ENCODE measurements at places on chromosomes 13 and 19.

GRCh38 chr19:10818301-10819123 lies 17.5 kb downstream of the TMED1 start:
- DNase-seq: no peak

DNA sequence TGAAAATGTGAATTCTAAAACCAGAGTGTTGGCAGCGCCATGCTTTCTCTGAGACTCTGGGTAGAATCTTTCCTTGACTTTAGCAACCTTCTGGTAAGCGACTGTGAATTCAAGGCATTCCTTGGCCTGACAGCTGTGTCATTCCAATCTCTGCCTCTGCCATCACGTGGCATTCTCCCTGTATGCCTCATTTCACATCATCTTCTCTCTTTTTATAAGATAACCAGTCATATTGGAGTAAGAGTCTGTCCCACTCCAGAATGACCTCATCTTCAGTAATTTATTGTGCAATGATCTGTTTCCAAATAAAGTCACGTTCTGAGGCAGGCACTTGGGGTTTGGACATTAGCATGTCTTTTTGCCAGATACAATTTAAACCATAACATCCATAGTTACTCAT lies 103.4 kb upstream of the POSTN start:
- no peak for DNase-seq

DNA sequence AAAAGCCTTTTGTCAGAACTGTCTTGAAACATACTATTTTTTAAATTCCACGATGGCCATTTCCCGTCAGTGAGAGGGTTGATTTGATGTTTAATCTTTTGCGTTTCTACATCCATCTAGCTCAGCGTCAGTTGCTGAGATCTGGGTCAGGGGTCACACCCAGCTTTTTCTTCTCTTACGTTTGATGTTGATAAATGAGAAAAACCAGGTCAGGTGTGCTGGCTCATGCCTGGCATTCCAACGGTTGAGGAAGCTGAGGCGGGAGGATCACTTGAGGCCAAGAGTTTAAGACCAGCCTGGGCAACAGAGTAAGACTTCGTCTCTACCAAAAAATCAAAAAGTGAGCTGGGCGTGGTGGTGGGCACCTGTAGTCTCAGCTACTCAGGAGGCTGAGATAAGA lies 168.9 kb downstream of the PTPRS start:
- DNase-seq: no peak

DNA sequence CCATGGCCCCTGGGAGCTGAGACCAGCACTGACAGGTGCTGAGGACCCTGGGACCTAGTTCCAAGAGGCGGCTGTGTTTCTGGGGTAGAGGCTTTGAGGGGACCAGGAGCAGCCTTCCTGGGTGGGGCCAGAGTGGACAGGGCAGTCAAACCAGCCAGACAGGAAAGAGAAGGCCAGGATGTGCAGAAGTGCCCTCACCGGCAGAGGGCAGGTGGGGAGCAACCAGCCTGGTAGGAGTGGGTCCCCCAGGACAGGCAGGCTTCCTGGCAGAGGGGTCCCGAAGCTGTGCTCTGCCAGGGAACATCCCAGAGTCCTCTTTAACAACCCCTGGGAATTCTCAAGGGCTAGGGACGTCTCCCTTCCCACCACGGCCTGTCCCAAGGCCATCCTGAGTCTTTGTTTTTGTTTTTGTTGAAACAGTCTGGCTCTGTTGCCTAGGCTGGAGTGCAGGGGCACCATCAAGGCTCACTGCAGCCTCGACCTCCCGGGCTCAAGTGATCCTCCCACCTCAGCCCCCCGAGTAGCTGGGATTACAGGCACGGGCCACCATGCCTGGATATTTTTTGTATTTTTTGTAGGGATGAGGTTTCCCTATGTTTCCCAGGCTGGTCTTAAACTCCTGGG lies 3.0 kb upstream of the HIPK4 start:
- DNase-seq: no peak

- peak; percentile 60 for DNase-seq
These were observed at the start of gene DPF1 for GRCh38 chr19:38224014-38224862. Gene DPF1 (minus strand): TSS chr19:38224222. CDS start chr19:38224142, 80 bp downstream.

- no peak for DNase-seq
These were observed 131.5 kb downstream of the DLEU7 start for GRCh38 chr13:50711996-50712395.

- no peak for DNase-seq
These were observed 35.1 kb downstream of the RASA3 start for GRCh38 chr13:114097212-114097892.

GRCh38 chr13:51921790-51922740 lies 60.3 kb downstream of the CCDC70 start:
- no peak for DNase-seq

GRCh38 chr19:33426621-33427361 lies 53.3 kb downstream of the CEBPG start:
- DNase-seq: no peak

DNA sequence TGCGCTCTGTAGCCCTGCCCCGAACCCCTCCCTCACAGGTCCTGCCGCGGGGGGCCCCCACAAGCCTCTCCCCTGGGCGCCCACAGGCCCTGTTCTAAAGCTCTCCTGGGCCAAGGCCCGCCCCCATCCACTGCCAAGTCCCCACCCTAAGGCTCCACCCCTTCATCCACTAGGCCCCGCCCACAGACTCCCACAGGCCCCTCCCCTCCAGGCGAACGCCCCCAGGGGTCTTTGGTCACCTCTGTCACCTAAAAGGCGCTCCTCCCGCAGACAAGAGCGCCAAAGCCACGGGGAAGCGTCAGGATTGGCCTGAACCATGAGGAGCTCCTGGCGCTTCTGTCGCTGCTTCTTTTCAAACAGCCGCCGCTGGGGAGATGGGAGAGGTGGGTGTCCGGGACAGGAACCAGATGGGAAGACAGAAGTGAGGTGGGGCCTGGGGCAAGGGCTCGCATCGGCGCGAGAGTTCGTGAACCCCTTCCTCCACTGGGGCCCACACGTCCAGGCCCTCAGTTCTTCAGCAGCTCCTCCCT lies 2.3 kb downstream of the TULP2 start:
- peak; percentile 50 for DNase-seq

GRCh38 chr19:41341669-41342490 lies 11.8 kb downstream of the TGFB1 start:
- no peak for DNase-seq

DNA sequence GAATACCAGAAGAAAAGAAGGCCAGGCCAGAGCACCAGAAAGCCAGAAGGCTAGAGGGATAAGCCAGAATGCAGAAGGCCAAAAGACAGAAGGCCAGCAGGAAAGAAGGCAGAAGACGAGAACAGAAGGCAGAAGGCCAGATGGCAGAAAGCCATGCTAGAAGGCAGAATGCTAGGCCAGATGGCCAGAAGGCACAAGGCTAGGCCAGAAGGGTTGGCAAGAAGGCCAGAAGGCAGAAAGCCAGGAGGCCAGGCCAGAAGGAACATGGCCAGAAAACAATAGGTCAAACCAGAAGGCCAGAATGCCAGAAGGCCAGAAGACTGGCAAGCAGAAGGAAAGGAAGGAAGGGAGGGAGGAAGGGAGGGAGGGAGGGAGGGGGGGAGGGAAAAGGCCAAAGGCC lies 188.8 kb downstream of the TUBA3C start:
- no peak for DNase-seq

DNA sequence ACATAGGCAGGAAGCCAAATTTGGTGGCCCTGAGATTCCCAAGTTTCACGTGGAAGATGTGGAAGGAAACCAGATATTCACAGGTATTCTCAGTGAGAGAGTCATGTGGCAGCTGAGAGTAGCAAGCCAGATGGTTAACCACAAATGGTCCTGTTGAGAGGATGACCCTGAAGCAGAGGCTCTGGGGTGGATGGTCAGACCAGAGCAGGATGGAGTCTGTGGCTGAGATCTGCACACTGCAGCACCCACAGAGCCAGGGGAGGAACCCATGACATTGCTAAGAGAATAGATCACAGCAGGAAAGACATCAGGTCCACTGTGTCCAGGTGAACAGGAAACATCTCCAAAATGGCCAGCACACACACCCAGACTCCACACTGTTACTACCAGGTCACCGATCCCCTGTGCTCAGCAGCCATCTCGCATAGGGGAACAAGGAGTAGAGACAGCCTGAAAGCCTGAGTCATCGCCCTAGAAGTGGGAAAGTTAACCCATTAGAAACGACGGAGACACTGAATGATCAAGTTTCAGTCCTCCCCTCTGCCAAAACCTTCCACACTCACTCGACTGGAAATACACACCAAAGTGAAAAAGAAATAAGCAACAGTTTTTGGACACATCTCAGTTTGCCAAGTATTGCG lies 160.0 kb downstream of the RBM26 start:
- DNase-seq: no peak

DNA sequence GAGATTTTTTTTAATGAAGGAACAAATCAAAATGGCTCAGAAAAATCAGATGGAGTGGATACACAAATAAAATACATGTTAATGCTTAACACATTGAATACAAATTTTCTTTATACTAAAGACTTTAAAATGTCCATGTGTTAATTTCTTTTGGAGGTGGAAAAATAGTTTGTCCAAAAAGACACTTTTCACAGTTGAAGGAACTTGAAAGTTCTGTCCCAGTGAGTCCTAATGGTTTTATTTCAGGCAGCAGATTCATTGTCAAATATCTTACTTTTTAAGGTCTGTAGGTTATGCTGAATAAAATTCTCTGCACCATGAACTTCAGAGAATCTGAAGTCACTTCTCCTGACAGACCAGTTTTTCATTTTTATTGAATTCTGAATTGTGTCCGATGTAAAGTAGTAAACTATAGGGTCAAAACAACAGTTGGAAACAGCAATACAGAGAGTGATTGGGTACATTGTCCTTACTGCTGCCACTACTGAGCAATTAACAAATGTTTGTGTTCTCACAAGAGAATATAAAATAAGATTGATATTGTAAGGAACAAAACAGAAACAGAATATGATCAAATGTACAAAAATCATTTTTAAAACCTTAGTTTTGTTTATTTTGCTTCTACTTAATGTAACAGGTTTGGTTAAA lies 1.6 kb downstream of the LPAR6 start:
- no peak for DNase-seq

DNA sequence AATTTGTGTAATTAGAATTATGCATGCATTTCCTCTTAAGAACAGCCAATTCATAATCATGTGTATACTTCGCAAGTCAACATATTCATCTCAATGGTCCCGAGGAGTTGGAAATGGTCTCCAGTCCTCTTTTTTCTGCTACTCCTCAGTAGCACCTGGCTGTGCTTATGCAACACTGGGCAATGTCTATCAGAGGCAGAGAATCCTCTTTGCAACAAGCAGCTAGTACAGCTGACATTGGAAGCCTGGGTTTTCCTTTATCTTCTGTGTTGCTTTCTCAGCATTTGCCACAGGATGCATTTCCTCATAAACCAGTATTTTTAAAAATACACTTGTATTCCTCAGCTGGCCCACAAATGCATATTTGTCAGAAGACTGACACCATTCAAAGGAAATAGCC lies 405.3 kb upstream of the GPC6 start:
- no peak for DNase-seq

DNA sequence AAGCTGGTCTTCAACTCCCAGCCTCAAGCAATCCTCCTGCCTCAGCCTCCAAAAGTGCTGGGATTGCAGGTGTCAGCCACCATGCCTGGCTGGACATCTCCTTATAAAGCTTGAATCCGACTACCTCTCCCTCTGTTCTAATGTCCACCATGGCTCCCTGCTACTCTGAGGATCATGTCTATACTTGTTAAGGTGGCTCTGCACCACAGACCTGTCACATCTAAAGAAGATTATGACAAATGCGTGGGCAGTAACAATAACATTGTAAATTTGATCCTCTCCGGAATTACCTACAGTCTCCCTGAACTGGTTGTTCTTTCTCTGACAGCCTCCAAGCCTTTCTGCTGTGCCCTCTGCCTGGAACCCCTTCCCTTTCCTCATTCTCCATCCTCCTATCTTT lies 1.8 kb downstream of the NXNL1 start:
- DNase-seq: no peak

DNA sequence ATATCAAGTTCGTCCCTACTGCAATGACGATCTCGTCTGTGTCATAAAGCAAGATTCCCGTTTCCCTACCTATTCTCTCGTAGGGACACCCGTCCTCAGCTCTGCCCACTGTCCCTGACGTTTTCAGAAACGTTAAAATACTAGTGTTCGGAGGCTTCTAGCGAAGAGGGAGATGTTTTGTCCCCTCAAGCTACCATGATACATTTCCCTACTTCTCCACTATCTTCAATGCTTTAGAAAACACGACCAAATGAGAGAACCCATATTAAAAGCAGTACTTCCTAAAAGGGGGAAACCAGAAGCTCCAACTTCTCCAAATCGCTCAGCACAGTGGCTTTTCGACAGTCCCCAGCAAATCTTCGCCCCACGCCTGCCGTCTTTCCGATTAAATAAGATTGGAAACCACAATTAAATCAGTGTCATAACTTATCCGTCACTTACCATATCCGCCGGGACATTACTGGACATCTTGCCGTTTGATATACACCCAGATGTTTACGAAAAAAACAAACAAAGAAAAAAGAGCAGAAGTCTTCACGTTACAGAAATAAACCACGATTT lies 1.3 kb downstream of the UBL3 start:
- no peak for DNase-seq

- no peak for DNase-seq
These were observed 1095.8 kb downstream of the UQCRFS1 start for GRCh38 chr19:28117143-28117542.

GRCh38 chr13:32984857-32985626 lies 31.2 kb upstream of the KL start:
- DNase-seq: no peak

DNA sequence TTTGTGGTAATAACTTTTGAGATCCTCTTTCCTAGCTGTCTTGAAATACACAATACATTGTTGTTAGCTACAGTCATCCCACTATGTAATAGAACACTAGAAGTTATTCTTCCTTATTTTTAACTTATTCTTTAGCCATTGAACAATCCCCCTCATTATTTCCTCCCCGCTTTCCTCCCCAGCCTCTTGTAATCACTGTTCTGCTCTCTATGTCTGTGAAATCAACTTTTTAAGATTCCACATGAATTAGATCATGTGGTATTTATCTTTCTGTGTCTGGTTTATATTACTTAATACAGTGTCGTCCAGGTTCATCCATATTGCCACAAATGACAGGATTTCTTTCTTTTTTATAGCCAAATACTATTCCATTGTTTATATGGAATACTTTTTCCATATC lies 72.9 kb downstream of the SLC10A2 start:
- no peak for DNase-seq

GRCh38 chr19:53328967-53329366 lies 4.6 kb upstream of the ZNF845 start:
- DNase-seq: no peak

- DNase-seq: no peak
These were observed 1139.3 kb downstream of the DIAPH3 start for GRCh38 chr13:59024434-59024833.

DNA sequence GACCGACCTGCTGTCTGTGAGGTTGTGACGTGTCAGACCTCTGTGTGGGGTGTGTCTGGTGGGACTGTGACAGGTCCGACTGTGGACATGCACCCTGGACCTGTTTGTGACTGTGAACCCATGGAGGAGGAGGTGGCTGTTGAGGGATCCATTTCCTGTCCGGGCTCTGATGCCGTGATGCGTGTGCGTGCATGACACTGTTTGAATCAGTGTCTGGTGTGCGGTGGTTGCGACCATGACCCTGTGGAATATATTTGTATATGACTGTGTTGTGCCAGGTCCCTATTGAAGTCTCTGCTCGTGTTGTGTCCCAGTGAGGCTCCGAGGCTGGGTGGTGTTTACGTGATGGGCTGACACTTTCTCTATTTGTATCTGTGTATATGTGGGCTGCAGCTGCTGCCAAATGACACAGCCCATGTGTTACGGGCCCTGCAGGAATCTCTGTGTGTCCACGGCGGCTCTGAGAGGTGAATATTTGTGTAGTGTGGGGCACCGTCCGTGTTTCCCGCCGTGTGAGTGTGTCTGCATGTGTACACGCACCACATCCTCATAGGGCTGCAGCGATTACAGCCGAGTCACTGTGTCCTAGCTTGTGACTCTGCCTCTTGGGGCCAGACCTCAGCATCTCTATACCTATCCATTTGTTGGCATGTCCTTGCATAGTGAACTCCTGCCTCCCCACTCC lies 18.3 kb downstream of the CCDC97 start:
- no peak for DNase-seq
